GM18507 (cell line): ENCODE measurements at places on chromosomes 4 and X.

GRCh38 chr4:66736606-66737005 is 808.7 kb downstream of the CENPC start:
- DNase-seq = no peak

- no peak for DNase-seq
Measured at GRCh38 chr4:80586716-80587115, 251.2 kb downstream of the CFAP299 start.

GRCh38 chr4:61309616-61310015 is 109.5 kb downstream of the ADGRL3 start:
- DNase-seq = no peak

- DNase-seq = no peak
Measured at GRCh38 chr4:94551643-94552564, 100.2 kb downstream of the PDLIM5 start.

- no peak for DNase-seq
Measured at GRCh38 chrX:124393238-124393637, 46.9 kb downstream of the SH2D1A start.

DNA sequence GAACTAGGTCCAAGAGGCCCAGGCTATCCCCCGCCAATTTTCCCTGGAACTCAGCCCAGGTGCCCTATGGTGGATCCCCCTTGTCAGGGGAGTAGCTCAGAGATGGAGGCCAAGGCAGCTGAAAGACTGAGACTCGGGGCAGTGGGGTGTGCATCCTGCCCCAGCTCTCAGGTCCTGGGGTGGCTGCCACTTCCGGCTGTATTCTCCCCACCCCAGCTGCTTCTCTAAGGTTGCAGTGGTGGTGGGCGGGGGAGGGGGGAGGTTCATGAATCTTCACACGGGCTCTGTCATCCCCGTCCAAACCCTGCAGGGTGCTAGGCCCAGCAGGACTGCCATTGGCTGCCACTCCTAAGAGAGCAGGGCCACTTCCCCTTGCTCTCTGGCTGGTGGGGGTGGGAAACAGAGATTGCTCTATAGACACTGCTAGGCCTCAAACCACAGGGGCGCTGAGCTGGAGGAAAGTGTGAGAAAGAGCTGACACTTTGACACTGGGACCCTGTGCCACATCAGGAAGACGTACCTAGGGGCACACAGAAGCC is 1.5 kb downstream of the SASH3 start:
- no peak for DNase-seq

GRCh38 chr4:69697536-69698242 is 44.6 kb upstream of the UGT2A1 start:
- DNase-seq = no peak

DNA sequence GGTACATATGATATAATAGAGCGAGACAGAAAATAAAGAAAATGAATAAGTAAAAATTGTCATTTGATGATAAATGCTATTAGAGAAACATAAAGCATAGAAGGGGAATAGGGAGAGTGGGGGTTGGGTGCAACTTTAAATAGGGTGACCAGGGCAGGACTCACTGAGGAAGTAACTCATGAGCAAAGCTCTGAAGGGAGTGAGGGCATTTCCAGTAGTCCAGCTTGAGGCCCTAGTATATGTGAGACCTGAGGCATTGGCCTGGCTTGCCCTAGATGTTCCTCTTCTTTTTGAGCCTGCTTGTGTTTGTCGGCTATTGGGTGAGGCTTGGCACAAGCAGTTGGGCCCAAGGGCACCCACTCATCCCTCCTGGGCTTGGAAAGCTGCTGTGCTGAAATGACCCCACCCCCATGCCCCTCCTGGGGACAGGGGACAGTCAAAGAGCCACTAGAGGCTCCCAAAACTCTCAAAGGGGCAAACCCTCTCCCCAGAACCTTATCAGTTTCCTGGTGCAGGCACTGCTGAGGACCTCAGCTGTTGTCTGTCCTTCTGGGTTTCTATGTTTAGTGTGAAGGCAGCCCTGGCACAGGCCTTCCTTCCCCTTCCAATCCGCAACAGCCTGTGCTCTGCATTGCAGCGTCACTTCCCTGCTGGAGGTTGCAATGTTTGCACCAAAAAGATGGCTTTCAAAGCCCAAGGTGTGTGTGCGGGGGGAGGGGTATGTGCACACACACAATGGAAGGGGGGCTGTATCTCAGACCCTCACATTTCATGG is 40.1 kb downstream of the APLN start:
- no peak for DNase-seq

GRCh38 chr4:173486714-173487392 is 43.2 kb downstream of the HAND2 start:
- no peak for DNase-seq

DNA sequence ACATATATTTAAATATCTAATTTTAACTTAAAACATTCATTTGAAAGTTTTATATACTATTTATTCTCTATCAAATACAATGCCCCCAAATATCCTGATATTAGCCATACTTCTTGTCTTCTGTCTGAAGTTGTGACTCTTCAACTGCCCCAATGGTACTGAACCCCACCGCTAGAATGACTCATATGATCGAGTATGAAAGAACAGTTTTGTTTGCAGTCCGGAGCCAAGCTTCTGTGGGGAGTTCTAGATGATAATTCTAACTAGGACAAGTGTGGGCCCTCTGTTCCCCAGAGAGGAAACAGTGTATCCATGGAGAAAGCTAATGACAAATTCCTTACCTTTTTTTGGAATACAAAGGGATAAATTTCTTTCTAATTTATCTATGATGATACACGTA is 24.7 kb upstream of the CT47A1 start:
- DNase-seq = no peak

DNA sequence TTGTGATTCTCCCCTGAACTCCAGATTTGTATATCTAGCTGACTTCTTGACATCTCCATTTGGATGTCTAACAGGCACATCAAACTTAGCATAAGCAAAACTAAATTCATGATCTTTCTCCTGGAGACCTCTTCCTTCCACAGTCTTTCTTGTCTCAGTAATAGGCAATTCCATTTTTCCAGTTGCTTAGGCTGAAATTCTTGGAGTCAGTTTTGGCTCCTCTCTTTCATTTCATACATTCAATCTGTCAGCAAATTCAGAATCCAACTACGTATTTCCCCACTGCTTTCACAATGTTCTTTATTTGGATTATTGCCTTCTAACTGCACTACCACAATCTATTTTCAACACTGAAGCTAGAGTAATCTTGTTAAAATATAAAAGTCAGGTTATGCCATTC is 219.9 kb upstream of the GLRA2 start:
- DNase-seq = no peak

- no peak for DNase-seq
Measured at GRCh38 chr4:526189-526909, 27.3 kb downstream of the PIGG start.

DNA sequence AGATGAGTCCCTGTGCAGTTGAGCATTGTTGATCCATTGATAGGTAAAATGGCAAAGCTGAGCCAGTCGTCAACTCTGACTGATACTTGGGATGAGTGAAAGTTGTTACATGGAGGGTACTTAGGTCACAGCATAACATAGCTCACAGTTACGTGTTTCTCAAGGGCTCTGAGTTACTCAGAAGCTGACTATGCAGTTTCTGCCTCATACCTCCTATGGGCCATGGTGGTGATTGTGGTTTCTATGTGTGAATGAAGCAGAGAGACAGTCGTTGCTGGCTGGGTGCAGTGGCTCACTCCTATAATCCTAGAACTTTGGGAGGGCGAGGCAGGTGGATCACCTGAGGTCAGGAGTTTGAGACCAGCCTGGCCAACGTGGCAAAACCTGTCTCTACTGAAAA is 30.8 kb downstream of the FRMPD3 start:
- no peak for DNase-seq

DNA sequence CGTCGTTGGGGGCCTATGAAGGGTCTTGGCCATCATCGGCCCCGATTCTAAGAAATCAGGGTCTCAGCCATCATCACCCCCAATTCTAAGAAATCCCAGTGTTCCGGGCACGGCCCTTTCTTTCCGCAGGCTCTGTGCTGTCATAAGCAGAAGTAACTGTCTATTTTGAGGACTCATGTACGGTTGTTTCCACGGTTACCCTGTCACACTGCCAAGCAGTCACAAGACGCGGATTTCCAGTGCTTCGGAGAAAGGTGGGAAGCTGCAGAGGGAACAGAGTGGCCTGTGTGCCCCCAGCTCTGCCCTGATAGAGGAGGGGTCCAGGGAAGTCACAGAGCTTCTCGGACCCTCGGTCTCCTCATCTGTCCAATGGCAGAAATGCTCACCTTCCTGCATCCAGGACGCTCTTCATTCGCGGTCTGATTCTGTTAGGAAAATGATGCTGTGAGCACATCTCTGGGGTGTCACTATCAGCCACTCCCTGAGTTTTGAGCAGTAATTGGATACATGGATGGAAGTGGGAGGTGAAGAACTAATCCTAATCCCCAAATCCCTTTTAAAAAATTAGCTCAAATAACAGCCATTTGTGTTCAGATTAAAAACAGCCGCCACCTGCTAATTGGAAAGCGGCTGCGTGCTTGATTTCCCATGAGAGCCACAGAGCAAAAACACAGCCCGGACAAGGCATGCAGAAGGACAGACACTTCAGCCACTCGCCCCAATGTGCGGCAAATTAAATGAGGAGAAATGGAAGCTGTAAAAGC is 73.1 kb downstream of the WFS1 start:
- DNase-seq = no peak

GRCh38 chr4:77145842-77146185 is 11.2 kb upstream of the CCNG2 start:
- no peak for DNase-seq

GRCh38 chr4:125432078-125432477 is 117.3 kb downstream of the FAT4 start:
- DNase-seq = no peak

DNA sequence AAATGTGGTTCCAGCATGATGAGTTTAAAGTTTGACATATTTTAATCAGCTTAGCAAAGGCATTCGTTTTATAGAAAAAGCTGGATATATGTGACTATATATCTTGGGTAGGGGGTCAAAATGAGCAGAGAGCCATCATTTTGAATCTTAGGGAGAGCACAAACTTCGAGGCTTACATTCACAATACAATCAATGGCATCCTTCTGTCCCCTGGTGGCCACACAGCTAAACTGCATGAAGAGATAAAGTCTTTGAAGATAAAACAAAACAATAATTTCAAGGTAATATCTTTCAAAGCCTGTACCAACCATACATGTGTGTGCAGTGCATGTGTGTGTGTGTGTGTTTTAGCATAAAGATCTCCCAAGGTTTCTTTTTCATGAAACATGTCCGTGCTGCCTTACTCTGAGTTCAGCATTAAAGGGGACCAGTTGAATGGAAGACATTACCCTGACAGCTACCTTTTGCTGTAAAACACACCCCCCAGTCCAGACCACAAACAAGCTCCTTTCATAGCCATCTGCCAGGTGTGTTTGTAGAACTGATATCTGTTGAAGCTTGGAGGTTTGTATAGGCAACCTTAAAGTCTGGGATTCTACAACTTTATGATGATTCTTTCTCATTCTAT is 22.0 kb downstream of the DYNLT3 start:
- DNase-seq = no peak

DNA sequence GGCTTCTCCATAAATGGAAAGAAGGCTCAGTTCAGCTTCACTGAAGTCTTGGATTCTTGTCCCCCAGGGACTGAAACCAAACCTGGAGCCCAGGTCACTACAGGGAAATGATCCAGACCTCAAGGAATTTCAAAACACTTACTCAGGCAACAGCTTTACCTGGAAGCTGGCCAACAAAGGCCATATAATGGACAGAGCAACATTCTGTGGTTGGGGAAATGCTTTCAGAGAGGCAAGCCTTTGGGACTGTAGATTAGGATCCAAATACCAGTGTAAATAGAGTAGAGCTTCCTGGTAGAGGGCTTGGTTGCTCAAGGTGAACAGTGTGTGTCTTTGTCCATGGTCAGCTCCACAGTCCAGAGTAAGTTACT is 57.0 kb upstream of the PROM1 start:
- DNase-seq = no peak

- no peak for DNase-seq
Measured at GRCh38 chr4:19729886-19730651, 521.6 kb upstream of the SLIT2 start.

DNA sequence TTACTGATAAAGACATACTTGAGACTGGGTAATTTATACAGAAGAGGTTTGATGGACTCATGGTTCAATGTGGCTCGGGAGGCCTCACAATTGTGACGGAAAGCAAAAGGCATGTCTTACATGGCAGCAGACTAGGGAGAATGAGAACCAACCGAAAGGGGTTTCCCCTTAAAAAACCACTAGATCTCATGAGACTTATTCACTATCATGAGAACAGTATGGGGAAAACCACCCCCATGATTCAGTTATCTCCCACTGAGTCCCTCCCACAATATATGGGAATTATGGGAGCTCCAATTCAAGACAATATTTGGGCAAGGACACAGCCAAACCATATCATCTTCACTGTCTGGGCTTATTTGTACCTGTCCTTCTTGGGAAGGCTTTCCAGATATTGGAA is 22.8 kb upstream of the MUC7 start:
- no peak for DNase-seq

- no peak for DNase-seq
Measured at GRCh38 chr4:148270630-148271029, 171.6 kb downstream of the NR3C2 start.

DNA sequence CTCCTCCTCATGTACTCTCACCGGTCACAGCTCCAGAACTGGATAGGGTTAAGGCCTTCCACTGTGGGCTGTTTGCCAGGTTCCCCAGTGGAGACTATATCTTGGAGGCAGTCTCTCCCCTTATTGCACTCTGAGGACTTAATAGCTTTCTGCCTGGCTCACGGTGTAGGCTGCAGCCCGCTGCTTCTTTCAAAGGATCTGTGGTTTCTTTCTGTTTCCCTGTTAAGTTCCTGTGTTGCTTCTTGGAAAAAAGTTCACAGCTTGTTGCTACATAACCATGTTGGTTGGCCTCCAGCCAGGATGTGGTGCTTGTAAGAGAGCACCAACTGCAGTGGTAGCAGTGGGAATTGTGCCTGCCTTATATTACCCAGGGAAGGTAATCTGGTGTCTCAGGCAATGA is 24.9 kb upstream of the ZDHHC15 start:
- DNase-seq = no peak
